NCI-H187 (cell line): ENCODE measurements at places on chromosomes 1 and 21.

DNA sequence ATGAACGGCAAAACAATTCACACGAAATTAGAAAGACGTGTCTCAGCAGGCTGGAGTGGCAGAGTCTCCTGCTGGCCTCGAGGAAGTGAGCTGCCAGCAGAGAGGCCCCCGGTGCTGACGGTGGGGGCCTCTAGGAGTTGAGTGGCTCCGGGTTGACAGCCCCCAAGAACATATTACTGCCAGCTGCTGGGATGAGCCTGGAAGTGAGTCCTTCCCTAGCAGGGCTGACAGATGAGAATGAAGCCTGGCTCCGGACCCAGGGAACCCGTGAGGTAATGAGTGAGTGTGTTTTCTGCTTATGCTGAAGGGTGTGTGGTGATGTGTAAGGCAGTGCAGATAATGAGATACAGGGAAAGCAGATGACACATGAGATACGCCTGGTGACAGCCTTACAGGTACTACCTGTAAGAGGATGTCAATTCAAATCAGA, 23.5 kb upstream of the LRRC47 start:
- no peak for DNase-seq

DNA sequence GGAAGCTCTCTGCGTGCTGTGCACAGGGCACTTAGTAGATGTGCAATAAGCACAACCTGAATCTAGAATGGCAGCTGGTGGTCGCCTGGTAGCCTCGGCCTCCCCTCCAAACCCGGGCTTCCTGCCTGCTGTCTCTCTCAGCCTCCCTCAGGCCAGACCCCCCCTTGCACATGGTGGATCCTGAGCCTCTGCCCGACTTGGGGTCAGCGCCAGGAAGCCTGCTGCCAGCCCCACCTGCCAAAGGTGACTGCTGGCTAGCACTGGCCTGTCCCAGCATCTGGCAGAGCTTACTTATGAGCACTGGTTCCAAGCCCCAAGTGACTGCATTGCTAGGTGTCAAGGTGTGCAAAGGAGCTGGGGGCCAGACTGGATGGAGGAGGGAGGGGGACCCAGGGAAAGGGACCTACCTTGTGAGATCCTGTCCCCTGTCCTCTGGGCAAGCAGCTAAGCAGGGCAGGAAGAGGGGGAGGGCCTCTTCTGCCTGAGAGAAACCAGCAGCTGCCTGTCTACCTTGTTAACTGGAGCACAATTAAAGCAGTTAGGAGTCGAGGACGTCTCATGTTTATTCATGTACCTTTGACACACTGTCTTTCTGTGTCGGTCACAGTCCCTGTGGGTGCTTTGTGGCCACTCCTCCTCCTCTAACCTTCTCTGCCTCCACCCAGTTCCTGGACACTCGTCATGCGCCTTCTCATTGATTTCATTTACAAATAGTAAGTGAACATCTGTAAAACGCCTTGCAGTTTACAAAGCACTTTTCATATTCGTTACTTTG, 100.9 kb downstream of the DDX20 start:
- peak; percentile 53 for DNase-seq

DNA sequence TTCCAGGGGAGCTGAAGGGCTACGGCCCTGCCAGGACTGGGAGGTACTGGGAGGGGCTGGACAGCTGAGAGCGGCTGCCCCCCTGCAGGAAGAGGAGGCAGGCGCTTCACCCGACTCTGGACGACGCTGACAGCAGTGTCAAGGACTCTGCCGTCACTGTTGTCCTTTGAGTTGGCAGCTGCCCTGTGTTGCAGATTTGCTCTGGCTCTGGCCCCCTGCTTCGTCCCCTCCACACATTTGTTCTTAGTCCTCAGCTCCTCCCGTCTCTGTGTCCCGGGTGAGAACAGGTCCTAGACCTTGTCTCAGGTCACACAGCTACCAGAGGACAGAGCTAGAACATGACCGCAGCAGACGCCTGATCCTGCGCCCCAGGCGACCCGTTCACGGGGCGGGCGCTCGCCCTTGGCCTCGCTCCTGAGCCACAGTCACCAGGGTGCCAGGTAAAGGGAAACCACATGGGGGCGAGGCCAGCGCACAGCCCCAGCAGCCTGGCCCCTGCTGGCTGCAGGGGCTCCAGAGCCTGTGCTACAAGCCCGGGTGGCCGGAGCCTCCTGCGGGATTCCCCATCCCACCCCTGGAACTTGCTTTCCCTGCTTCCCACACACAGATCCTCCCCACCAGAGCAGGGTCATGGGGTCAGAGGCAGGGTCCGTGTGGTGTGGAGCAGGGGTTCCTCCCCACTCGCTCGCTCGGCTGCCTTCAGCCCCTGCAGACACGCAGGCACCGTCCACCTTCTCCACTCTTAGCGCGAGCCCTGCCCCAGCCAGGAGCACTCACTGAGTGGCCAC, 10.7 kb upstream of the NPHP4 start:
- no peak for DNase-seq

DNA sequence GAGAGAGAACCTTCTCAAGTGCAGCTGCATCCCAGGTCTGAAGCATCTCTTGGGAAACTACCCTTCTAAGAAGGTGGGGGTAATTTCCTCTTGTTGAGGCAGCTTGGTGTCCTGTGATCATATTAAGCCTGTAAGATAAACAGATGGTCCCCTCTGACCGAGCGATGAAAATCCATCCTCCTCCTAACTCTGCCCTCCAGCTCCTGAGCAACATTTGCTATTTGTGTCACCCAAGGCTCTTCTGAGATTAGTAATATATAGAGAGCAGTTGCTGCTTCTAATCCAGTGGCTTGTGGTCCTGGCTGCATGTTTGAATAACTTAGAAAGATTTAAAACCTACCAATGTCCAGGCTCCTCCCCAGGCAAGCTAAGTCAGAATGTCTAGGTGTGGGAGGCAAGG, 123.7 kb downstream of the DISC1 start:
- no peak for DNase-seq

- no peak for DNase-seq
These were observed 1.7 kb upstream of the EPS15 start for GRCh38 chr1:51520700-51521248.

DNA sequence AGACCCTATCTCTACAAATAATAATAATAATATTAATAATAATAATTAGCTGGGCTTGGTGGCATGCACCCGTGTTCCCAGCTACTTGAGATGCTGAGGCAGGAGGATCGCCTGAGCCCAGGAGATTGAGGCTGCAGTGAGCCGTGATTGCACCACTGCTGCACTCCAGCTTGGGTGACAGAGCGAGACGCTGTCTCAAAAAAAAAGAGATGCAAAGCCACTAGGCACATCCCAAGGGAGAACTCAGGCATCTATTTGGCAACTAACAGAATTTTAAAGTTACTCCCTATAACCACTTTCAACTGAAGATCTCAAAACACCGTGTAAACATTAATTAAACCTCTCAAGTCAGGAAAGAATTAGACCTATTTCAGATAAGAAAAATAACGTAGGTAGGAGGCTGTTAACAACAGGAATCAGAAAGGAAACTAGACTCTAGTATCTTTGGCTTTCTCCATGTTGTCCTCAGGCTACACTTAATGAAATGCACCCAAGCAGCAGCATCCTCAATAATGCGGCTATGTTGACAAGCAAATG, 3.7 kb downstream of the RNF19B start:
- no peak for DNase-seq

DNA sequence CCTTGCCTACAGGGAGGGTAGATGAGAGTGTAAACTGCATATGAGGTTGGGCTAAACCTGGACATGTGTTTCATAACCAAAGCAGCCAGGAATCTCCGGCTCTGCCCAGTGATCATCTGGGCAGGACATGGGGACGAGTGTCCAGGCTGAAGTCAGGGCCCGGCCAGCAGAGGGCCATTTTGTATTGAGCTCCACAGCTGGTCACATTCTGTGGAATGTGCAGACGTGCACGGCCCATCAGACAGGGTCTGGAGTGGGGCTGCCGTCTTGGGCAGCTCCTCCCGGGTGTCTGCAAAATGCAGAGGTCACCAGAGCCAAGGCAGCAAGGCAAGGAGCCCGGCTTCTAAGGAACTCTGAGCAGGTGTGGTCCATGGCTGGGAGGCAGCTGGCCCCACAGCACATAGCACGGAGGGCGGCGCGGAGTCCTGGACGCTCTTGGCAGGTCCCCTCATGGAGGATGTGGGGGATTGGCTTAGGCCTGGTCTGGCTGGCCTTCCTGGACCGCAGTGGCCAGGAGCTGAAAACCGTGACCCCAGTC, 6.2 kb downstream of the LRRC3 start:
- DNase-seq: no peak
